ENCODE measurements at places on chromosomes 12 and 14.

DNA sequence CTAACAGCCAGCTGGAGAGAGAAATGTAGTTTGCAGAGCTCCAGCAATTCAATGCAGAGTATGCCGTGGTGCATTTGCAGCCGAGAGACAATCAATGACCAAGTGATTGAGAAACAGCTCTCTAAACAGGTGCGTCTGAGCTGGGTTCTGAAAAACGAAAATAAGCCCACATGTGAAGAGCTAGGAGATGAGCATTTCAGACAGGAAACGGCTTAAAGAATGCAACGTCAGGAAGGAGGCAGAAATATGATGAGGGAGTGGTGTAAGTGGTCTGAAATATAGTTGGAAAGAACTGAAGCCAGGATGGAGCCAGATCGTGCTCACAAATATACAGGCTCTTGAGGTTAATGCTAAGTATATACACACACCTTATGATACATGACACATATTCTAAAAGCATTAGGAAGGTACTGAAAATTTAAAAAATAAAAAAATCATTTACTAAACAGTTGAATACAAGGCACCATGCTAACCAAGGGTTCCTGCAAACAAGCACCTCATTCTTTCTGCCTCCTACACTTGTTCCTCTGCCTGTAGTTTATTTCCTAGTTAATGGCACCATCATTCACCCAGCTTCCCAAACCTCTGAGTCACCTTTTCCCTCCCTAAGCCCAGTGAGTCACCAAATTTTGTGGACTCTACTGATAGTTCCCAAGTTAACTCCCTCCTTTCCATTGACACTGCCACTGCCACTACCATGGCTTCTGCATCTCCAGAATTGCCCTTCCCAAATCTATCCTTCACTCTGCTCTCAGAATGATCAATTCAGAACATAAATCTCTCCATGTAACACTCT lies 2.3 kb upstream of the GARIN2 start:
- no peak for DNase-seq

DNA sequence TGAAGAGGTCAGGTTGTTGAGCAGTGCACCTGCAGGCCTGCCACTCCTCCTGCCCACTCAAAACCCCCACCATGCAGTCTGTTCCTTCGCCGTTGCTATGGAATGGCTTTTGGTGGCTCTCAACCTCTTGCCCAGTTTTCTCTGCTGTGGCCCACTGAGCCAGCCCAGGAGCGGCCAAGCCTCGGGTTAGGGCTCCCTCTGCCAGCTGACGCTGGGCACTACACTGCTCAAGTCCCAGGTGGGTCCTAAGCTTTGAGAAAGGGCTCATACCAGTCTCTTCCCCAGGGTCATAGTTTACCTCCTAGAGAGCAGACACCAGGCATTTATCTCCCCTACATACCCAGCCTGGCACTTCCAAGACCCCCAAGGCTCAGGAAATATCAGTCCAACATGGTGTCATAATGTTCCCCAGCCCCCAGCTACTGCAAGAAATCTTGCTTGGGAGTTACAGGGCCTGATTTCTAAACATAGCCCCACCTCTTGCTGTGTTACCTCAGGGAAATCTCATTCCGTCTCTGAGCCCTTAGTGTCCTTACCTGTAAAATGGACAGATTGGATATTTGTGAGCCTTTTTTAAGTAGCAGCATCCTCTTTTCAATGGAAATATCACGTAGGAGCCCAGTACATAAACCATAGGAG lies 59.4 kb downstream of the TSPAN11 start:
- peak; percentile 30 for DNase-seq

GRCh38 chr12:27937768-27938167 lies 34.8 kb downstream of the PTHLH start:
- no peak for DNase-seq

DNA sequence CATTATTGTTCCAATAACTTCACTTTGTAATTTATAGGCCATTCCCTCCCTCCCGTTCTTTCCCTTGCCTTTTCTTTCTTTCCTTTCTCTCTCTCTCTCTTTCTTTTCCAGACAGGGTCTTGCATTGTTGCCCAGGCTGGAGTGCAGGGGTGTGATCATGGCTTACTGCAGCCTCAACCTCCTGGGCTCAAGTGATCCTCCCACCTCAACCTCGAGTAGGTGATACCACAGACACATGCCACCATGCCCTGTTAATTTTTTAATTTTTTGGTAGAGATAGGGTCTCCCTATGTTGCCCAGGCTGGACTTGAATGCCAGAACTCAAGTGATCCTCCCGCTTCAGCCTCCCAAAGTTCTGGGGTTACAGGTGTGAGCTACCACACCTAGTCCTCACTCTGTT lies 6.8 kb upstream of the POU6F1 start:
- DNase-seq, result no peak

DNA sequence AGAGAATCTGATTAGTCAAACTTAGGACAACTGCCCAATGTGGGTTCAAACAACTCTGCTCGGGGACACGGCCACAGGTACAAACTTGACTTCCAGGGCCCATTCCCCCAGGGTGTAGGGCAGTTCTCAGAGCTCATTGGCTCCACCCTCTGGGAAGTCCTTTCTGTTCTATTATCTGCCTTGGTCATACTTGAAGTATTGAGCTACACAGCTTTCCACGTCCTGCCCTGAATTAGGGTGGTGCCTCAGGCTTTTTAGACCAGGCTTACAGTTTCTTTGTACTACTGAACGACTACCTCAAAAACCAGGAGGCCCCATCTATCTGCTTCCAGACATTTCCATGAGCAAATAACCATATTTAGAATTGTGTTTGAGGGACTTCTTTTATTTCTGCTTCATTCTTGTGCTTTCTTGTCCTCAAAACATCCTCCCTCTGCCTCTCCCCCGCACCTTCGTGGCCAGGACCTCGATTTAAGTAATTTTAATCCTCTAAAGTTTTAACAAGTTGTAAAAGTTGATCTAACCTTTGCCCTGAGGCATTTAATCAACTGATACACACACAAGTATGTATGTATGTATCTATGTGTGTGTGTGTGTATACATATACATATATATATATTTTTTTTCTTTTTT lies 281.7 kb upstream of the AMIGO2 start:
- DNase-seq, result no peak

GRCh38 chr12:63838411-63838810 lies 6.1 kb upstream of the SRGAP1 start:
- no peak for DNase-seq

- DNase-seq, result no peak
Observed at GRCh38 chr14:61584331-61584741, 111.0 kb upstream of the HIF1A start.

GRCh38 chr14:61076556-61076955 lies 95.5 kb downstream of the SLC38A6 start:
- DNase-seq, result no peak

- DNase-seq, result no peak
Observed at GRCh38 chr14:32635061-32635719, 303.5 kb upstream of the NPAS3 start.

- no peak for DNase-seq
Observed at GRCh38 chr12:129226851-129227250, 373.6 kb downstream of the GLT1D1 start.

DNA sequence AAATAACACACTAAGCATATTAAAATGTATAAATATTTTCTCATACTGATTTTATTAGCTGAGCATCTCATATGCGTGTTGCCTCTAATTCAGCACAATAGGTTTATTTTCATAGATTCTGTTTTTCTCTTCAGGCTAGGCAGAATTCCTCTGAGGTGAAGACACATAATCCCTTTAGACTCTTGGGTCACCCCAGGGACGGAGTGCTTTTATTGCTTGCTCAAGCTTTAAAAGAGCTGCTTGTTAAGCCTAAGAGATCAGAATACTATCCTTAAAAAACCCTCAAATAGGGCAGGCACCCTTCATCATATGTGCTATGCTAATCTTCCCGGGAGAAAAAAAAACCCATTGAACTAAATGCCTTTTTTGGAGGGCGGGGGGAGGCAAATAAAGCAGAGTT lies 390.1 kb downstream of the KCNH5 start:
- no peak for DNase-seq
